Inflammatory macrophage (primary cell): ENCODE measurements at places on chromosomes 4 and X.

GRCh38 chr4:48645225-48645794 lies 134.8 kb downstream of the FRYL start:
- no peak for DNase-seq

DNA sequence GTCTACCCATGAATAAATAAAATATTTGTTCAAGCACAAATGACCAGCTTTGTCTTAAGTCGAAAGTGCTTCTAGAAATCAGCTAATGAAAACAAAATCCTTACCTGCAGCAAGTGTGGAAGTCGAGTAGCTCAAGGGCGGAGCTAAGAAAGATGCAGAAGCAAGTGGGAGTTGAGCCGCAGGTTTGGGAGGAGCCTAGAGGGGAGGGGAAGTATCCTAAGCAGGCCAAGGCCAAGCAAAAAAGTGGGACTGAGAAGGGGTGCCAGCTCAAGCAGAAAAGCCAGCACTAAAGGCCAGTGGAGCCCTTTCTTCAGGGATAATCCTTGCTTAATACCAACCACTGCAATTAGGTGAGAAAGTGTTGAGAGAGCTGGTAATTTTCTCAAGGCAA lies 60.8 kb downstream of the DLG3 start:
- no peak for DNase-seq

GRCh38 chr4:178823673-178824295 lies 1381.5 kb upstream of the AGA start:
- DNase-seq = no peak

DNA sequence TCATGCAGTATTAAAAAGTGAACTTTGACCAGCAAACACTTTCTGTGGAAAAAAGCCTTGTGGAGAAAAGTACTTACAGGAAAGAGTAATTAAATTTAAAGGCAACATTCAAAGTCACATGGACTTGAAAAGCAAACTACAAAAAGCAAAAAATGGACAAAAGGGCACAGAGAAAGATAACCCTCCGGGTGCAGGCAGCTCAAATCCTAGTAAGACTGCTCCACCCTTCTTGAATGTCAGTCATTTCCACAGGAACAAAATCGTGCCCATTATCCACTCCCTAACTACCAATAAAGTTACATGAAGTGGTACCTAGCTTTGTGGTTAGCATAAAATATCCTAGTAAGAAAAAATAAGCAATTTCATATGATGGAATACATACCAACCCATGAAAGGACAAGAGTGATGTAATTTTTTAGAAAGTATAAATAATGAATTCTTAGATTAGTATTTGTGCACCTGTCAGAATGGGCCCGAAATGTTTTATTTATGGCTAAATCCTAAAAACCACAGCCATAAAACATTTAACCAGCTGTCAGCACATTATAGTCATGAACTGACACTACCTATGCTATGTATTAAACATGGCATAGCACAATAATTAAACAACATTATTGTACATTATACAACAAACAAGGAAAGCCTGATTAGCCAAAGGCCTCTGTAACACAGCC lies 43.3 kb downstream of the MAML3 start:
- no peak for DNase-seq

DNA sequence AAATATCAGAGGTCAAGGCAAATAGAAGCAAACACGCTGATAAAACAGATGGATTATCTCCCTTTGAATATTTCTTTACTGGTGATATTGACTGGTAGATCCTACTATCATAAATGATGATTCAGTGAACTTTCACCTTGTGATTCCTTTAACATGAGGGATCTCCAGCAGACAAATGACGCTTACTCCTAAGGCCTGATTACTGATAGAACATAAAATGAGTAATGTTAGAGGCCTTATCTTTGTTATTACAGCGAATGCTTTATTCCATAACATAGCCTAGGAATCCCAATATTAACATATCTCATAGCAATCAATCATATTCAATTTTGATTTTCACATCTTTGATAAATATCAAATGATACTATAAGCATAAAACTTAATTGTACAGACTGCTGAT lies 152.3 kb downstream of the SLC10A7 start:
- DNase-seq = no peak

- DNase-seq = no peak
Observed at GRCh38 chr4:3196670-3197359, 52.1 kb upstream of the MSANTD1 start.

DNA sequence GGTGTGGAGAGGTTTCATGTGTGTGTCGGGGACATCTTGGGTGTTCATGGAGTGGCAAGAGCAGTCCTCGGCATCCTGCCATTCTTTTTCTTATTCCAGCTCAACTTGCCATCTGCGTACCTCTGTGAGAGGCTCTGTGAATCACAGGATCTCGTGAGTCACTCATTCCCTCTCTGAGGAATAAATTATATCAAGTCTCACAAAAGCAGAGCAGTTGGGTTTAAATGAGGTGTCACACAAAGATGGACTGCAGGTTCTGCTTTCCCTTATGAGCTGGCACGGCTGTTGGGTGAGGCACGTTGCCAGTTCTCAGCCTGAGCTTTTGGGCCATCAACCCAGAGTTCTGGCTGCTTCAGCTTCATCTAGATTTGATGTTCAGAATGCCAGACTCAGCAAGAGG lies 6.8 kb upstream of the OCIAD2 start:
- DNase-seq = no peak

- no peak for DNase-seq
Observed at GRCh38 chr4:83758285-83758684, 222.4 kb downstream of the GPAT3 start.

DNA sequence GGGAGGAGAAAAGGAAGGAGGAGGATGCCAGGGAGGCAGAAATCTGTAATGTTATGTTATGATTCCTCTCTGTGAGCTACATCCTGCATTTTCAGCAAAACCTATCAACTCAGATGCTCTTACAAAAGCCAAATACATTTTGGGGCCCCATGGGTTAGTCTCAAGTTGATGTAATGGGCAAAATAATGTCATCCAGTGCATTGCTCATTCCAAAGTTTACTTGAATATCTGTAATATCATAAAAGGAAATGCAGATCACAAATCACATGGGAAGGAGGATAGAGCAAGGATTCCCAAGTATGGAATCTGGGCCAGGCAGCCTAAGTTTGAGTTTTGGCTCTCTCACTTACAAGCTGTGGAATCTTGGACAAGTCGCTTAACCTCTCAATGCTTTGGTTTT lies 74.9 kb upstream of the SOD3 start:
- DNase-seq = no peak

DNA sequence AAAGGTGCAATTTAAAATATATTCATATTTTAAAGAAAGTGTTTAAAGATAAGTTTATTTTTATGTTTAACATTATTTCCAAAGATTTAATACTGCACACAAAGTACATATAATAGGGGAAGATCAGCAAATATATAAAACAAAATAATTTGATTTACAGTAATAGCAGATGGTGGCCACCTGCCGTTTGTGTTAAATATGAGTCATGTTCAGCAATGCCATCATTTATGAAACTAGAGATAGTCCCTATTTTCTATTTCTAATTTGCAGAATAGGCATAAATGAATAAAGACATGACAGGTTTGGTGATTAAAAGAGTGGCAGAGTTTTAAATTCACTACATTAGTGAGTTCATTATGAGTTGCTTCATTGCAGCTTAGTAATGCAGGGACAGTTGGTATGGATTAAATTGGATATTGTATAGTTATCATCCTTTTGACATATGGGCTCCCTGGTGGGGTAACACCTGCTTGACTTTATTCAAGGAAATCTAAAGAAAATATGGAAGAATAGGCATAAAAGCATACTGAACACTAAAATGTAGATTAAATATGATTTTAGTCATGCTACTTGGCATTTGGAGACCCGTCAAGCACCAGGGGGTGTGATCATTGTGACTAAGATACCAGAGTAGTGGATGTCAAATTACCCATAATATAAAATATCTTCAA lies 78.8 kb upstream of the BANK1 start:
- no peak for DNase-seq

- DNase-seq = no peak
Observed at GRCh38 chr4:10534820-10535219, 77.6 kb upstream of the ZNF518B start.

GRCh38 chrX:41923978-41924683 lies 777 bp upstream of the CASK start:
- peak; percentile 5 for DNase-seq

- DNase-seq = peak; percentile 33
Observed at GRCh38 chrX:111914398-111915090, 38.6 kb downstream of the TRPC5OS start.

- no peak for DNase-seq
Observed at GRCh38 chr4:166498546-166498945, 625.5 kb downstream of the TLL1 start.

DNA sequence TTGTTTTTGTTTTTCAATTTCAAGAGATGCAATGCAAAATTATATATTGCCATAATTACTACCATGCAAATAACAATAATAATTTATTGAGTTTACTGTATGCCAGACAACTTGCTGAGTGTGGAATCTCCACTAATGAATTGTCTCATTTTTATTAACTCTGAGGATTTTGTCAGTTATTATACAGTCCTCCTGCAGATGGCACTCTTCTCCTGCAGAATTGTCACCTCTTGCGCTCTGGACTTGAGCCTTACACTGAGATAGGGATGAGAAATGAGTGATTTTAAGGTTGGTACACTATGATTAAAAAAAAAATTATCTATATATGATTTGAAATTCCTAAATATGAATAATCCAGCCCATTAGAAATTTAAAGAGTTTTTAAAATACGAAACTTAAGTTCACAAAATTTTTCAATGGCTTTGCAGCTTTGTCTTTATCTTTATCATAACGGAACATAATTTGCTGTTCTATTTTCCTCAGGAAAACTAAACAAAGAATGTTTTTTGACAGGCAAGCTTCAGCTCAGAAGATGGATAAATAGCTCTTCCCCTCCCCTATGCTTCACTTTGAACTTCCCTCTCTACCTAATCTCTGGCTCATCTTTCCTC lies 12.7 kb upstream of the PAQR3 start:
- DNase-seq = peak; percentile 59

DNA sequence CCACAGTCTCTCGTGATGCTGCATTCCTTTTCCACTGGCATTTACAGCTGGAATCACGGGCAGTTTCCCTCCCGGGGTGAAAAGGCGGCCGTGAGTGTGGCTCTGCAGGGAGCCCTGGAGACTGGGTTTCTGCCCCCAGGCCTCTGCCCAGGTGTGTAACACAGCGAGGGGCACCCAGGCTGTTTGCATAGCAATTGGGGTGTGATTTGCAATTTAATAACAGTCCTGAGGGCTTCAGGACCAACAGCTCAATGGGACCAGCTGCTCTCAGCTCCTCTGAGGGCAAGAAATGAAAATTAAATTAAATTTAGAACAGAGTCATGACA lies 99.0 kb upstream of the SHOX start:
- DNase-seq = no peak

- DNase-seq = no peak
Observed at GRCh38 chrX:152876931-152877840, 20.7 kb upstream of the ZNF185 start.

- DNase-seq = no peak
Observed at GRCh38 chr4:165398570-165398969, 19.8 kb downstream of the CPE start.

DNA sequence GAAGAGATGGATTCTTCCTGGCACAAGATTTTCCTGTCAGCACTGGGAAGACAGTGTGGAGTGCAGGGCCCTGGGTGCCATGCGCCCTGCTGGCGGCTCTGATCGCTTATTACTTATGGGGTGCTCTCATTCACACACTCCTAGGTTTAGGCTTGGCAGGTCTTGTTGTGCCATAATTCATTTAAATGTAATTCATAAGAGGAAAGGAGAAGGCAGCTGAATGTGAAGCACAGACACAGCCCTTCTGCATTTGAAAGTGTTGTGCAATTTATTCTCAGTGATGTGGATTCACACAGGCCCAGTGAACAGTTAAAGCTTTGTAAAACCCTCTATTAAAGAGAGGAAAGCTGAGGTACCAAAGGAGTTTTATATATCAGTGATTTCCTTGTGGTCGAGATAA lies 249.7 kb downstream of the C4orf33 start:
- DNase-seq = peak; percentile 62

- no peak for DNase-seq
Observed at GRCh38 chrX:148871422-148872160, 371.2 kb downstream of the AFF2 start.
